ENCODE measurements at places on chromosomes 5 and 9.
A peak's percentile ranks its signal among the peaks of the same experiment; 100 is the strongest.

DNA sequence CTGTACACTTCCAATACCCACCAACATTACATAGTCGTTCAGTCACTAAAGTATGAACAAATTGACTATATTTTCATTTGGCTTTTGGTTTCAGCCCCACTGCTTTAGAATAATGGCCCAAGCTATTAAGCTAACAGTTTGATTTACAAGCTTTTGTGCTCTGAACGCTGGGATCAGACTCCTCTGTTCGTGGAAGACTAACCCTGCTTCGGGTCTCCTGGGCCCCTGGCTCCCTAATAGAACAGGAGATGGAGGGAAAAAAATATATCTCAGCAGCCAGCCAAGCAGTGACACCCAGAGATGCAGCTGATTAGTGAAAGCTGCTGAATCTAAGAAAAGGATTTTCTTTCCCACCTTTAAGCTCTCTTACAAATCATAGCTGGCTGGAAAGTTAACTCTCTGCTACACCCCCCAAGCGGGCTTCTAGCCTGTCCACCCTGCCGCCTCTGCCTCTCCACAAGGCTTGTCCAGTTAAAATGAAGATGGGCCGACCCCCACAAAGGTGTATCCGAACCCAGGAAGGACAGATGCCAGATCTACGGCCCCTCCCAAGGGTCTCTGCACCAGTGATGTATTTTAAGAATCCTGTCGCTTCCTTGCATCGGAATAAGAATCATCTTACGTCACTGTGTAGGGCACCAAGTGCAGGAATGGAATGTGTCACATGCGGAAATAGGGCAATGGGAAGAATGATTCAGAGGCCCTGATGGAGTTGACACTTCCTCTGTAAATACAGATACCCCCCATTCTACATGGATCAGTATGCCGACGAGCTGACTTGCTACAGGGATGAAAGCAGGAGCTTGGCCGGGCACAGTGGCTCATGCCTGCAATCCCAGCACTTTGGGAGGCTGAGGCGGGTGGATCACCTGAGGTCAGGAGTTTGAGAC, 33.4 kb upstream of the BARHL1 start:
- no peak for DNase-seq

- DNase-seq = no peak
Measured at GRCh38 chr5:78879516-78879915, 105.6 kb downstream of the ARSB start.

GRCh38 chr9:28758341-28758740, 1185.1 kb upstream of the C9orf72 start:
- no peak for DNase-seq

DNA sequence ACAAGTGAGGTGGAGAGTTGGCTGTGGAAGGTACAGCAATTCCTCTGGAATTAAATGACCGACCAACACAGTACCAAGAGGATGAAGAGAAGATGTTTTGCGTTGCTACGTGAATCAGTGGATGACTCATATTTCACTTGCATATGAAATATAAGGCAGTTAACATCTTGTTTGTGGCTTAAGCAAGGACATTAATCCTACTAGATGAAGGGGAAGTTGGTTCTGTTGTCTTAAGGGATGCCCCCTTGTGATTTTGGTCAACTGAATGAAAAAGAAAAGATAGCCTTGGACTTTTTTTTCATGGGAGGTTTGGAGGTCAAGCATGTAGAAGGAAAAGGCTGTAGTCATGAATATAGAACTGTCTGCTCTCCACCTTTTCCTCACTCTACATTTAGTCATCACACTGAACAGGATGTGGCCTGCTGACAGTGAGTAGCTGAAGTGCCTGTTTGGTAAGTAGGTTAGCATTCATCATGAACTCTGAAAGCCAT, 33.9 kb downstream of the VLDLR start:
- DNase-seq = no peak

DNA sequence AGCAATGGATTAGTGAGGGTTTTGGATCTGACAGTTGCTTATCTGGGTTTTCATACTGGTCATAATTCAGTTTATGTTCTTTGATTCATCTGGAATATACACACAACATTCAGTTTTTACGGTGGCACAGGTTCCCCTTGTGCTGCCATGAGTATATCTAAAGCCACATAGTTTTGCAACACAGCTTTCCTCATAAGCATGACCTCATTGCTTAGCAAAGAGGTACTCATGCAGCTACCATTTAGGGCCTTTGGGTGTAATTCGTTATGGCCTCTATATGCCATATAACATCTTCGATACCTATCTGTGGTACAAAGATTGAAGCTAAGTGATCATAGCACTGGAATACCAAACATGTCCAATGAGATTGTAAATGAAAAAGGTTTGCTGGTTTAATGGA, 2.9 kb upstream of the RBM22 start:
- DNase-seq = no peak

GRCh38 chr9:121607434-121608167, 43.8 kb upstream of the DAB2IP start:
- no peak for DNase-seq

DNA sequence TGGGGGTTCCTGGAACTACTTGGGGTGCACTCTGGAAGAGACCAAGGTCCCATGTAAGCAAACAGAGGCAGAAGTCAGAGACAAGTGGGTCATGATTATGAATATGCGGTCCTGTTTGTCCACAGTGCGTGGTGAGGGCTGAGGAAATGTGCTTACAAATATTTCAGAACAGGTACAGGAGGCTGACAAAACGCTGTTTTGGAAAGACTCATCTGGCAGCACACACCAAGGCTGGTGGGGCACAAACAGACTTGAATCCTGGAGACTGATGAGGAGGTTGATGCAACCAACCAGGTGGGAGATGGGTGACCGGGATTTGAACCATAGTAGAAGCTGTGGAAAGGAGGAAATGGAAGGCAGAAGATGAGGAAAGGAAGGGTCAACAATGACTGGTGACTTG, 83.8 kb downstream of the ADRB2 start:
- DNase-seq = no peak

DNA sequence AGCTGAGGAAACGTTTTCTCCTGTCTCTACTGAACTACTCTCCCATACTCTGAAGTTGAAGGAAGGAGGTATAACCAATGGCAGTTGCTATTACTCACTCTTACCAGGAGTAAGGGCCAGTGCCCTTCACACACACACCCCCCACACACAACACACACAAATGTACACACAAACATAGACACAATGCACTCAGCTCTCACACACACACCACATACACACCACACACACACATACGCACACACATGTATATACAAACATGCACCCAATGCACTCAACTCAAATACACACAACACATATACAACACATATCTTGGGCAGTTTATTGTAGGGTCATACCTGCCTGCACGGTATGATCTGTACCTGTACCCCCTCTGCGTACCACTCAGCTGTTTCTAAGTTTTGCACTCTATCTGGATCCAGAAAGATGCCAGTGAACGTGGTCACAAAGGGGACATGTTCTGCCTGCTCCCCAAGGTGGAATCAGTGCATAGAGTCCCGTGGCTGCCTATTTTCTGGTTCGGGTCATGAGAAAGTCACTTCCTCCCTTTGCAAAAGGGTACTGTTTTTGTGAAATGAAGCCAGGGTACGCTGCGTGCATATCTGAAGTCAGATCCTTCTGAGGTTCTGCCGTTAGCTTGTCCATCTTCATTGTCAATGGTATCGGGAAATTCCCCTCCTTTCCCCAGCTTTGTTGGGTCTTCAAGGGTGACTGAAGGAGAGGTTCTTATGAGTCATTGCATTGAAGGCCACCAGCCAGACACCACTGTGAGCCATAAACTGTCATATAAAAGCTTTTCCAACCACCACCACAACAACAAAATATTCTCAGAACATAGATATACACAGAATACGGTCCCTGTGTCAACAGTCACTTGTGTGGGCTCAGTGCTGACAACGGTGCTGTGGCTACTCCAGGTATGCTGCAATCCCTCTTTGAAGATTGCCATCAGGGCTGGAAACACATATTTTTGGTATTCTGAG, 131.9 kb downstream of the UGCG start:
- DNase-seq = no peak

DNA sequence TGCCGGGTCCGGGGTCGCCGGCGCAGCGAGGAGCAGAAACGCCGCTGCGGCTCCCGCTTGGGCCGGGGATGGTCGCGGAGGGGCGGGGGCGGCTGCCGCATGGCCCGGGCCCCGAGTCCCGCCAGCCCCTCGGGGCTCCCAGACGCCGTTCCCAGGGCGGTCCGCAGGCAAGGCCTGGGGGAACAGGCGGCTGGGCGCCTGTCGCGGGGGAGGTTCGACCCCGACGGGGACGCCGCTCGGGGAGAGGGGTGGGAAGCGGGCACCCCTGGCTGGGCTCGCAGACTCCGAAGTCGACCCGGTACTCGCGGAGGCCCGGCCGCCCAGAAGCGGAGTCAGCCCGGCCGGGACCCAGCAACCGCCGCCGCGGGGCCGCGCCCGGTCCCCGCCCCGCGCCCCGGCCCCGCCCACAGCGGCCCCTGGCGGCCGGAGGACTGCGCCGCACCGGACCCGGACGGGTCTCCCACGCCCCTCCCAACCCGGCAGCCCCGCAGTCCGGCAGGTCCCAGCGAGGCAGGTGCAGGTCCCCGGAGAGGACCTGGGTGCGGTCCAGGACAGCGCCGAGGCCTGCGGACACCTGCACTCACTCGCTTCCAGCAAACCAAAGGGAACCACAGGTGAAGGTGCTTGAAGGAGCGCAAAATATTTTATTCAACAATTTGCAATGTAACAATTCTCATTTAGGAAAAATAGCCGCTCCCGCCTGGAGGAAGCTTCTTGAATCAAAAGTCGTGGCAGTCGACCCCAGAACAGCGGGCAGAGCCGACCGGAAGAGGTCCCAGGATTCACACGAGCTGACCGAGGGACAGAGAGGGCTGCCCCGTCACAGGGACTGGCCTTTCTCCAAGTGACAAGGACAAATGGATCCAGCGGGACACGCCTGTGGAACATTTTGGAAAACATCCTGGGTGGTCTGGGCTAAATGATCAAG, at the start of gene INPP5E:
Gene INPP5E, minus strand, starts transcription at position 365 of the 928 bp plus-strand sequence. CDS start 426 bp downstream, outside the sequence.
- DNase-seq = no peak

- DNase-seq = no peak
Measured at GRCh38 chr5:1351156-1351555, 6.3 kb upstream of the CLPTM1L start.

DNA sequence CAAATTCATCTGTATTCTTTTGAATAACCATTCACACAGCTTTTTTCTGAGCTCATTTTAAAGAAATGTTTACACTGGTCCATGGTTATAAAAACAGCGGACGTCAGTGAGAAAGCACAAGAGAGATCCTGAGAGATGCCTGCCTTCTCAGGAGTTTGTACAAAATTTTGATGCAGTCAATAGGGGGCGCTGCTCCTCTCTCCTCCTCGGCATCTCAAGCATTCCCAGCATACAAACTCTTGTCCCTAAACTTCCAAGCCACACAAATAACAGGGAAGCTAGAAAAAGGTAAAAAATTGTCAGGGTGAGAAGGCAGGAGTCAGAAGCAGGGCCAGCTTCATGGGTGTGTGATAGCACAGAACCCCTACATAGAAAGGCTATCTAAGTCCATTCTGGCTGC, 11.2 kb upstream of the CCDC152 start:
- DNase-seq = no peak

GRCh38 chr9:94672811-94673487, 33.6 kb upstream of the FBP1 start:
- no peak for DNase-seq

- DNase-seq = peak; percentile 40
Measured at GRCh38 chr9:83304686-83305085, 233.5 kb downstream of the FRMD3 start.

- DNase-seq = no peak
Measured at GRCh38 chr9:87786423-87786822, 60.5 kb downstream of the CTSL start.

DNA sequence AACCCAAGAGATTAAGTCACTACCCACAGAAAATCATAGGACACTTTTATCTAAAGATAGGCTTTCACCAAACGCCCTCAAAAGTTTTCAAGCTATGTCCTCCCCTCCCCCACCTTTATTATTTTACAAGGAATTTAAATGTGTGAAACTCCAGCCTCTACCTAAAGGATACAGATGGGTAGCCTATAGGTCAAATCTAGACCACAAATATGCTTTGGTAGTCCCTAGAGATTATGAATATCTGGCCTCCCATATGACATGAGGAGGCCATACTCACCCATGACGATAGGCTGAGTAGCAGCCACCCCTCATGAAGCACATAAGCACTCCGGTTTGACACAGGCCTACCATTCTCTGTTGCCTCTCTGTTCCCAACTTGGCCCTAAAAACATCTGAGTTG, 11.9 kb downstream of the SIL1 start:
- no peak for DNase-seq

DNA sequence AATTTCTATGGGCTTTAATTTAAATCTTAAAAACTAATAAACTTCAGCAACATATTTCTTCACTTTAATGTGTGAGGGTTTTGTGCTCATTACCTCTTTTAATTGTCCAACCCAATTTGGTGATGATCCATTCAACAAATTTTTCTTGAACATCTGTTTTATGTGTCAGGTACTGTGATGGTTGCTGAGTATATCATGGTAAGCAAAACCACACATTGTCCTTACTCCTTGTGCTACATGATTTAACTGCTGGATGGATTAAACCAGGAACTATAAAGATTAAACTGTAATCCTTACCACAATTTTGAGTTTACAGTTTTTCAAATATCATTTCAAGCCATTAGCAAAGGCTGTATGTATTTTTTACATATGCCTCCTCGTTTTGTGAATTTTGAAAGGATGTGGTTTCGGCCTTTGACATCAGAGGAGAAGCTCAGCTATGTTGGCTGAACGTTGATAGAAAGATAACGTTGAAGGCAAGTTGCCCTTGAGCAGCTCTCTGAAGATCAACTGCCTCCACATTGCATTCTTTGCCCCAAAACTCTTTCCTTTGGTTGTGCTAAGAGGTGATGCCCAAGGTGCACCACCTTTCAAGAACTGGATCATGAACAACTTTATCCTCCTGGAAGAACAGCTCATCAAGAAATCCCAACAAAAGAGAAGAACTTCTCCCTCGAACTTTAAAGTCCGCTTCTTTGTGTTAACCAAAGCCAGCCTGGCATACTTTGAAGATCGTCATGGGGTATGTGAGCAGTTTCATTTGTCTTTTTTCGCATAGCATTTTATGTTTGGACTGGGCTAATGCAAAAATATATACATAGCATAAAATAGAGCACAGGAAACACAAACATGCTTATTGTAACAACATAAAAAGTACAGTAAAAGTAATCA, at the start of gene ITK:
Gene ITK, plus strand, starts transcription at position 467 of the 891 bp plus-strand sequence. Its CDS starts 138 bp downstream, at position 605.
- DNase-seq = no peak

GRCh38 chr9:112861638-112862555, 28.8 kb downstream of the SLC46A2 start:
- no peak for DNase-seq

- DNase-seq = no peak
Measured at GRCh38 chr9:125180876-125181275, 8.7 kb downstream of the PPP6C start.

DNA sequence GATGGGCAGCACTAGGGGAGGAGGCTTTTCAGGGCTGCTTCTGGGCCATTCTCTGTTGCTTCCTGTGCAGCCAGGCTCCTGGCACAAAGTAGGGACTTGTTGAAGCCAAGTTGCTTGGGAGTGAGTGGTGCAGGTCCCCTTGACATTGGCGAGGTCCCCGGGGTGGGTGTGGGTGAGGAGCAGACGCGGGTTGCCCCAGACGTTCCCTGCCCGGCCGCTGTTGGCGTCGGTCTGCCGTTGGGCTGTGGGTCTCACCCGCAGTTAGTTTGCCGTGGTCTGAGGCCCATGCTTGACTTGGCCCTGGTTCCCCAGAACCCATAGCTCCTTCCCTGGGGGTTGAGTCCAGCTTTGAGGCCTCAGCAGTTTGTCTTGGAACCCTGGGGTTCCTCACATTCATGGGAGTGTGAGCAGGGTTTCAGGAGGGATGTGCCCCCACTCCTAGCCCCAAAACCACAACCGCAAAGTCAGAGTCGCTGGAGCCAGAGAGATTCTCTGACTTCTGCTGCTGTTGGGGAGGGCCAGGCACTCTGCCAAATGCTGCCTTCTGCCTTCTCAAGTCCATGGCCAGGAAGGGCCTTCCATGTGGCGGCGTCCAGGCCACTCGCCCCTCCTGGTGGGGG, 77.5 kb downstream of the RXRA start:
- no peak for DNase-seq
